Foreskin melanocyte (primary cell): ENCODE measurements at places on chromosomes 3 and 15.

DNA sequence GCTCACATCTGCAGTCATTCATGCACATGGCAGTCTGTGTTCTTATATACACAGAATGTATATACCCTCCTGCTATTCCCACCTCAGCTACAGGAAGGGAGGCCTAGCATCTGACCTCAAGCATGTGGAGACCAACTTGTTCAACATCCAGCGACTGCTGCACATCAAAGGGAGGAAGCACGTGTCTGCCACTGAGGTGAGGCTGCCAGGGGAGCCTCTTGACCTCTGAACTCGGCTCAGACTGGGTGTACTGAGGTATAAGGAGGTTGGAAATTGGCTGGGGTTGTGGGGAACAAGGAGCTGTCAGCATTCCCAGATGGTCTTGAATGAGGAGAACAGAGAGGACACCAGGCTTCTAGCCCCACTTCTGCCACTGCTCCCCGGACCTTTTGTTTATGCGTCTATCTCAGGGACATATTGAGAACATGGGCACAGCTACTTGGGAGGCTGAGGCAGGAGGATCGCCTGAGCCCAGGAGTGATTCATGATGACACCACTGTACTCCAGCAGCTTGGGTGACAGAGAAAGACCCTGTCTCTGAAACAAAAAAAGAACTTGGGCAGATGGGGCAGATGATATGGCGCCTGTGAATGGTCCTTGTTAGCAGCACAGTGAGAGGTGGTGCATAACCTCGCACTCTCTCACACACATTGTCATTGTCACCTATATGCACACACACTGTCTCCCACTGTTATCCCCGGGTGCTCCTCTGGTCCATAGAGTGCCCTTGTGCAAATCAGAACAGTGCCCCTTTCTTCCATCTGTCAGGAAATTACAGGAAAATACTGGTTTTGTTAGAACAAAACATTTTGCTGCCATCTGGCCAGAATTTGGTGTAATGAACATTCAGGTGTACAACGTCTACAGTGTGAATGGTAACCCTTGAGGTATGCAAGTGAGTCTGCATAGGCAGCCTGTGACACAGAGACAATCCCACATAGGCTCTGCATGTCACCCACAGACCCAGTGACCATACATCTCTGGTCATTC, 5.4 kb downstream of the VILL start:
- no peak for DNase-seq

DNA sequence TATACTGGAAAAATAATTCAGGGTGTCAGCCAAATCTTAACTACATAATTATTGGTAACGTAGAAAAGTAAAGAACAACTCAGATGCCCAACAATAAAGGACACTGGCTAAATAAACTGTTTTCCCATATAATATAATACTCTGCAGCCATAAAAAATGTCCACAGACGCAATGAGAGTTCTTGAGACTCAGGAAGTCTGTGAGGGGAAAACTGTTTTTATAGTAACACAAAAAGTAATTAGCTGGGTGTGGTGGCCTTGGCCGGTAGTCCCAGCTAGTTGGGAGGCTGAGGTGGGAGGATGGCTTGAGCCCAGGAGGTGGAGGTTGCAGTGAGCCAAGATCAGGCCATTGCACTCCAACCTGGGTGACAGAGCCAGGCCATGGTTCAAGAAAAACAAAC, 5.5 kb upstream of the UBR1 start:
- DNase-seq, result no peak

- DNase-seq, result no peak
Measured at GRCh38 chr3:27791956-27792355, 69.8 kb upstream of the EOMES start.

GRCh38 chr3:23079976-23080375, 123.2 kb upstream of the UBE2E2 start:
- DNase-seq, result no peak

GRCh38 chr3:160999274-160999673, 105.9 kb downstream of the B3GALNT1 start:
- DNase-seq, result no peak

- DNase-seq, result no peak
Measured at GRCh38 chr15:22962611-22963010, 17.6 kb downstream of the CYFIP1 start.
